ENCODE measurements at places on chromosomes 13 and 19.

- DNase-seq, result no peak
These were observed 1.5 kb upstream of the TNFSF9 start for GRCh38 chr19:6529351-6529750.

DNA sequence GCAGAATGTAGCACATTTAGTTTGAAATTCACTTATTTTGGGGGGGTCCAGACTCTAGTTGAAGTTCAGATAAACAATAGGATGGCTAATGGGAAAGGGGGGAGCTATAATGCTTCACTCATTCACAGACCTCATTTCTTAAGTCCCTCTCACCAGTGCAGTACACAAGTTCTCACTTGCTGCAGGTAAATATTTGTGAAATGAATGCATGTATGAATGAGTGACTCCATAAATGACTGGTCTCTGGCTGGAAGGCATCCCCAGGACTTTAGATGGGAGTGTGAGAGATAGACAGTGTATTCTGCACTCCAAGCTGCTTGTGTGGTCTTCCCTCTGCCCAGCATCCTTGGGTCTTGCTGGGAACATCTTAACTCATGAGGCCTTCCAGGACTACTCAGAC is 169.2 kb downstream of the ZIC5 start:
- no peak for DNase-seq

DNA sequence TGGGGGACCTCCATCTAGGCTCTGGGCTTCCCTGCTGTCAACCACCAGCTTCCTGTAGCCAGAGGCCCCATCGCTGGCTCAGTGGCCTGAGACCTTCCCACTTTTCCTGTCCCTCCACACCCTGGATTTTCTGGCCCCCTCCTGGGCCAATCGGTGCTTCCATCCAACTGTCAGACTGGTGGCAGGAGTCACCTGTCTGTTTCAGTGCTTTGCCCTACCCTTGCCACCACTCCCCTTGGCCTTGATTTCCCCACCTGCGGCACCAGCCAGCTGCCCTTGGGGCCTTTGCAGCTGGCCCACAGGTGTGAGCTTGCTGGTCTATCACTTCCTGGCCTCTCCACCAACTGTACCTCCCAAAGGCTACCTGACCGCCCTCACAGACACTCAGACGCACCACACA is 12.5 kb downstream of the VSIG10L start:
- DNase-seq, result no peak

GRCh38 chr19:35958660-35959039 is 22.5 kb downstream of the LRFN3 start:
- no peak for DNase-seq

GRCh38 chr19:2494084-2494446 is 18.1 kb downstream of the GADD45B start:
- DNase-seq, result no peak

DNA sequence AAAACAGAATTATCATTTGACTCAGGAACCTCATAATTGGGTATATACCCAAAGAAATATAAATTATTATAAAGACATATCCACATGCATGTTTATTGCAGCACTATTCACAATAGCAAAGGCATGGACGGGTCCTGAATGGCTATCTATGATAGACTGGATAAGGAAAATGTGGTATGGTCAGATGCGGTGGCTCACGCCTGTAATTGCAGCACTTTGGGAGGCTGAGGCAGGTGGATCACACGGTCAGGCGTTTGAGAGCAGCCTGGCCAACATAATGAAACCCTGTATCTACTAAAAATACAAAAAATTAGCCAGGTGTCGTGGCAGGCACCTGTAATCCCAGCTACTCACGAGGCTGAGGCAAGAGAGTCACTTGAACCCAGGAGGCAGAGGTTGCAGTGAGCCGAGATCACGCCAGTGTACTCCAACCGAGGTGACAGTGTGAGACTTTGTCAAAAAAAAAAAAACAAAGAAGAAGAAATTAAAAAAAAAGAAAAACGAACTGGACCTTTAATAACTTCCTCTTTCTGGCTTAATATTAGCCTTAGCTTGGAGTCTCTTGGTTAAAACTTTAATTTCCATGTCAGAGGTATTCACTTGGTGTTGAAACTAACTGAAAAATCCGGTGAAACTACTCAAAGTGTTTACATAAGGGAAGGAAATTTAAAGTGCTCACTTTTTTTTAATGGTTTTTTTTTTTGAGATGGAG is 104.4 kb downstream of the ZNF486 start:
- no peak for DNase-seq

GRCh38 chr13:73335210-73335609 is 276.4 kb downstream of the KLF5 start:
- no peak for DNase-seq

DNA sequence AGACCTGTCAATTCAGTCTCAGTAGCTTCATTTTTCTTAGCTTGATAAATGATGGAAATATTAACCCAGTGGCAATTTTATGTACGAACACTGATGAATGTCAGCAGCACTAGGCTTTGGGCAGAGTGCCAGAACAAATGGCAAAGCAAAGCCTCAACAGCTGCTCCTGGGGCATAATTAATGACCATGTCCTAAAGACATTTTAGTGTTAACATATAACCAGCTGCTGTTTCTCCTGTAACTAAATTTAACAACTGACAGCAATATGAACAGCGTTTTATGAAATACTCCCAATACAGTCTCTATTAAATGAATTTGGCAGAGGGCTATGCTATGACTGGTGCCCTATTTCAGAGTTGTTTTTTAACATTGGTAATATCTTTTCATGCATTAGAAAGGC is 47.1 kb downstream of the ZNF568 start:
- no peak for DNase-seq

DNA sequence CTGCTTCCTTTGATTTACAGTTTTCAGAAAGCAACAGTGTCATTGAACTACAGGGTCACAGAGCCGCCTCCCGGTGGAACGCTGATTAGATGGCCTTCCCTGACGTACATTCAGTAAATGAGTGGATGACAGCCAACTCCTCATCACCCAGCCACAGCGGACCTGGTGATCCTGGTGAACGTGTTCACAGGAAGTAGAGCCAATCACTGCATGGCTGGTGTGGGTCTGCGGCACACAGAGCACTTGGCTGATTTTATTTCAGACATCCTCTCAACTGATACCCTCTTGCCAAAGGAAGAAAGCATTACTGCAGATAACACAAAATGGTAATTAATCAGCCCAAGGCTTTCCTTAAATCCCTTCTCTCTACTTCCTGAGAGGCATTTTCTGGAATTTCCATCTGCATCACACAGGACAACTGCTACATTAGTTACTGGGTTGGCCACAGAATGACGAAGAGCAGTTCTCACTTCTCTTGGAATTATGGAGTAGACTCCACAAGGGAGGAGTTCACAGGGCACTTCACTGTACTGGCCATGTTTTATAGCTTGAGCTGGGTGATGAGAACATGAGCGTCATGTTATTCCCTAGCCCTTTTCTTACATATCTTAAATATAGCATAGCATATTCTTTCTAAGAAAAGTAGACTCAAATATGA is 84.0 kb upstream of the SLC7A1 start:
- DNase-seq, result no peak

DNA sequence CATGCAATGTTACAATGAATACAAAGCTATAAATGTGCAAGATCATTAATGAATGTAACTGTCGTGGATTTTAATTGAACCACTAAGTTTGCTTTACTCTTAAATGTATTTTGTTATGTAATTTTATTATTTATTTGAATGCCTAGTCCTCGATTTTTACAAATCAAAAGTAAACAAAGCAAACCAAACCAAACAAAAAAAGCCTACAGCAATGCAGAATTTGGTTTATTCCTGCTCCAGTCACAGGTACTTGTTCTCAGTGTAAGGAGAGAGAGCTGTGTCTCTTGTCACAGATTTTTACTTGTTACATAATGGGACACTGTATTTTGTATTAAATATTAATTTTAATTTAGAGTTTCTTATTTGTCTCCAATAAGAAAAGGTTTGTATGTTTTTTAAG is 584.3 kb upstream of the SLITRK6 start:
- DNase-seq, result no peak

DNA sequence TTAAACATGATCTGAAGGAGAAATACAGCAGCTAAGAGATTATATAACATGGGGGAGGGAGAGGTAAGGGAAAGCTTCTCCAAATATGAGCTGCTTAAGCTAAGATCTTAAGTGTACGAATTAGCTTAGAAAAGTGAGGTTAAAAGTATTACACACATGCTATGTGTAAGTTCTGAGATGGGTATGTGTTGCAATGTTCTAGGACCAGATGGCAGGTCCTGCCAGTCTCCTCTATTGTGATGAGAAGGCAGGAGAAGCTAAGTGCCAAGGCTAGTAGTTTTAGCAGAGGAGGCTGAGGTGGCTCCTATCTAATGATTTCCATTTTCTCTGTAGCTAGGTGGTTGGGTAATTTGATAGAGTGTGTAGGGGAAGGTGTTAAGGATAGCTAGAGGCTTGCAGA is 57.6 kb downstream of the MICU2 start:
- DNase-seq, result no peak

DNA sequence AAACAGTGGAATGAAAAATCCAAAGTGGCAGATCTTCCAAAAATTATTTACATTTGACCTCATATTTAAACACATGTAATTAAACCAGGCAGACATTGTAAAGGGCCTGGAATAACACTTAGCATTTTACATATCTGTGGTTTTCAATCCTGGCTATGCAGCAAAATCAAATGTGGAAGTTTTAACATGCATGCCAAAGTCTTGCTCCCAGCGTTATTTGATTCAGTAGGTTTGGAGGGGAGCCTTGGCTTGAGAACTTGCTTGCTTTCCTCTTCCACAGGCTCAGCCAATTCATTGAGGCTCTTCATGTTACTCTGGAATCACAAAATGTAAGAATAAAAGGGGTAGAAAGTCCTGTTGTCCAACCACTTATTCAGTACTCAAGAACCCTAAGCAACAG is 42.5 kb upstream of the INTS6 start:
- DNase-seq, result no peak

GRCh38 chr13:28357911-28358433 is 137.0 kb downstream of the FLT1 start:
- DNase-seq, result no peak

DNA sequence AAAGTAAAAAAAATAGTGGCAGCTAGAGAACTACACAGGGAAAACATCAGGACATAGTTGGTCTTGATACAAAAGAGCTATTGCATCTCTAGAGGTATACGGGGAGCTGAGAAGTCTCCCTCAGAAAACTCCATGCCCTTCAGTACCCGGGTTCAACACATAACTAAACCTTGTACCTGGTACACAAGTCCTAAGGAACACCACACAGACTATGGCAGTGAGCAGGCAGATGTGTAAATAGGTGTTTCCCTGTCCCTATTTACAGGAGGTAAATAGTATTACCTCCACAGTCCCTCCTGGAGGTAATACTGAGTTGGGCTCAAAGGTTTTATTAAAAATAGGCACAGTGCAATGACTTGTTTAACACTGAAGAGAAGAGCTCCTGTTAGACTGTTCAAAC is 5.9 kb downstream of the FGF14 start:
- DNase-seq, result no peak

DNA sequence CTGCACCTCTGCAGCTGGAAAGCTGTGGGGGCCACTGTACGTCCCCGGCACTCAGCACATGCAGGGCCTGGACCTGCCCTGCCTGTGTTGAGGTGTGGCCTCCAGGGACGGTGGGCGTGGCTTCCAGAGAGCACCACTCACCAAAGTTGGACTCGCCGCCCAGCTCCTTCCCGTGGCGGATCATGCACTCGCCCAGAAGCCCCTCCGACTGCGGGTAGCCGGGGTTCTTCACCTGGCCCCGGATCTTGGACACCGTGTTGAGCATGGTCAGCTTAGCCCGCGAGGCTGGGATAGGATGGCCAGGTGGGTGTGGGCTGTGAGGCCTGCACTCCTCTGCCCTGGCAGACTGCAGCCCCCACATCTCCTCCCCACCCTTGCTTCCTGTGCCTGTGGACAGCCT is 22.0 kb downstream of the MPND start:
- no peak for DNase-seq

DNA sequence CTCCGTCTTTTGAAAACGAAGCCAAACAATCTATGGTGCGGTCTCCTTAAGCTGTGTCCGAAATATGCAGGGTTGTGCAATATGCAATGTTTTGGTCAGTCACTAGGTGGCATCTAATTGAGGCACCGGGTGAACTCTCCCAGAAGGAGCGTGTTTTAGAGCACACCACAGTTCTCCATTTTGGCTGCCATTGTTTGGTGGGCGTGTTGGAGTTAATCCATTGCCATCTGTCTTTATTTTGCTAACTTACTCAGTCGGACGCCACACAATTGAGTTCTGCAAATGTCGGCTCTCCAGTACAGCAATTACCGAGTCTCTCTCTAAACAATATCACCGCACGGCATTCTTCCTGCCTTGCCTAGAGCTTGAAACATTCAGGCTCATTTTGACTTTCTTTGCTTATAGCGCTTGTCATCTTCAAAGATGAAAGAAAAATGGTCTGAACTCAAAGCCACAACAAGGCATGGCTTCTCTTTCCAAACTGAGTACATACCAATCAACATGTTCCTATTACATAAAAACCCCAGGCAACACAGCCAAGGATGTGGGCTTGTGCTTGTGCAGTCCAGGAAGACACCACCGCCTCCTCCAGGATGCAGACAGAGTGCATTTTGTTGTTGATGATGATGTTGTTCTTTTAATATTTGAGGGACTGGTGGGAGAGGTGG is 182.0 kb upstream of the SERP2 start:
- no peak for DNase-seq
